Ammon's horn (tissue), 1 donor: ENCODE measurements at places on chromosomes 13 and 19.

DNA sequence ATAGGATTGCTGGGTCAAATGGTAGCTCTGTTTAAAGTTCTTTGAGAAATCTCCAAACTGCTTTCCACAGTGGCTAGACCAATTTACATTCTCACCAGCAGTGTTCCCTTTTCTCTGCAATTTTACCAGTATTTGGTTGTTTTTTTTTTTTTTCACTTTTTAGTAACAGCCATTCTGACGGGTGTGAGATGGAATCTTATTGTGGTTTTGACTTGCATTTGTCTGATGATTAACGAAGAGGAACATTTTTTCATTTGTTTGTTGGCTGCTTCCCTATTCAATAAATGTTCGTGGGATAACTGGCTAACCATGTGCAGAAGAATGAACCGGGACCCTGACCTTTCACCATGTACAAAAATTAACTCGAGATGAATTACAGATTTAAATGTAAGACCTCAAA lies 31.2 kb downstream of the CYP4F2 start:
- DNase-seq, result no peak

- peak; percentile 8 for DNase-seq
Measured at GRCh38 chr13:99085808-99086266, 108.0 kb upstream of the DOCK9 start.

DNA sequence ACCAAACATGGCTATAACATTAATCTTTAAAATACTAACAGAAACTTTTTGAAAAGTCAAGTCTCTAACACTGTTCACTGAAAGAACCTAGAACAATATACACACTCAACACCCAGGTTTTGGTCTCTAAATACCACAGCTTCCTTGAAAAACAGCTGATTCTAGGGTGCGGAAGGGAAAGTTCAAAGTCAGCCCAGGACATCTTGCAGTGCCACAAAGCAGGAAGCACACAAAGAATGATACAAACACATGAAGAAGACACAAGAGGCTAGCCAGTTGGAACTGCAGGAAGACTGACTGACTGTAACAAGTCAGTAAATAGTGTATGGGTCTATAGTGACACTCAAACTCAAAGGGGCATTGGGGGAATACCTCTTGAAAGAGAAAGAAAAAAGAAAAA lies 4.6 kb downstream of the DEDD2 start:
- DNase-seq, result no peak

DNA sequence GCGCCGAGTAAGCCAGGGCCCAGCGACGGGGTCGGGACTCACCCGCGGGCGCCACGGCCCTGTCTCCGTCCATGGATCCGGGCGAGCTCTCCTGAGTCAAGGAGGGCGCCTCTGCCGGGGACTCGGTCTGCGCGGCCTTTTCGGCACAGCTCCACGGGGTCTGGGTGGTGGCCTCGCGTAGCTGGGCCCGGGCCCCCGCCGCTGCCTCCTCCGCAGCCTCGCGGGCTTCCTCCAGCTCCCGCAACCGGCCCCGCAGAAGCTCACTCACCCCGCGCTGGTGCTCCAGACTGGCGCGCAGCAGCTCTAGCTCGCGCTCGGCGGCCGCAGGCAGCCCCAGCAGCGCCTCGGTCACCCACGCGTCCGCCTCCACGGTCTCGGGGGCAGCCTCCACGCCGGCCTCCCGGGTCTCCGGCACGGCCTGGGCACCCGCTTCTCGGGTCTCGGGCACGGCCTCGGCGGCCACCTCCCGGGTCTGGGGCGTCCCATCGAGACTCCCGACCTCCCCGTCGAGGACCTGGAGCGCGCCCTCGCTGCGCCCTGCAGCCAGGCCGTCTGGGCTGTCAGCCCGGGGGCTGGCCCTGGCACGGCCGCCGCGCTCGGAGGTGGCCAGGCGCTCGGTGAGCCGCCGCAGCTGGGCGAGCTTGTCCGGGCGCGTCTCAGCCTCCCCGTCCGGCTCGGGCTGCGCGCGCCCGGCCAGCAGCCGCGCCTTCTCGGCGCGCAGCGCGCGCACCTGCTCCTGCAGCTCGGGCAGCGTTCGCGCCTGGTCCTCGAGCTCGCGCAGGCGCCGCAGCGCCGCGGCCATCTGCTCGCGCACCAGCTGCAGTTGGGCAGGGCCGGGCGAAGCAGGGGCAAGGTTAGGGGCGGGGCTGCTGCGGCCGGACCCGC lies 8.4 kb downstream of the KANK3 start:
- no peak for DNase-seq

- no peak for DNase-seq
Measured at GRCh38 chr13:106052200-106052767, 483.2 kb downstream of the EFNB2 start.

GRCh38 chr13:30422054-30422839 lies at the start of gene UBE2L5:
Gene UBE2L5, plus strand, starts transcription at chr13:30422493. Its CDS starts 5,498 bp downstream, at chr13:30427991.
- DNase-seq, result peak; percentile 83

DNA sequence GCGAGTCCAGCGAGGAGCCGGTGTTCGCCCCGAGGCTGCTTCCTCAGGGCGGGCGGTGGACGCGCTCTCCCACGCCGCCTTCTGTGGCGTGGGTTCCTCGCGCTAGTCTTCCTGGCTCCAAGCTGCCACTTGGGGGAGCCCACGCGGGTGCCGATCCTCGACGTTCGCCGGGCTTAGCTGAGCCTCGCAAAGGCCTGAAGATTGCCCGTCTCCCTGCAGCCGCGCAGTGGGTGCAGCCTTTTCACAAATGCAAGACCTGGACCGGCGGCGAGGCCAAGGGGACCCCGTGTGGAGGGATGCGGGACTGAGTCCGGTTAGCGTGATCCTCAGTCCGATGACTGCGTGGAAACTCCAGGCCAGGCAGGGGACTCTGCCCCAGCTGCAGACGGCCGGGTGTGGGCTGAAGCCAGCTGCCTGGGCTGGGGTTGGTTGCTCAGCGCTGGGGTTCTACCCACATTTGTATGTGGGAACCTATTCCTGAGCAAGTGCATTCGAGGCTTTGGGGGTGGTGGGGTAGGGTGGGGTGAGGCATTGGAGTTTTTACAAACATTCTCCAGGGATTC lies 16.6 kb upstream of the LRP3 start:
- DNase-seq, result no peak

- DNase-seq, result peak; percentile 5
Measured at GRCh38 chr19:19866611-19867248, 1.0 kb downstream of the ZNF253 start.

- DNase-seq, result no peak
Measured at GRCh38 chr19:52648336-52649016, 10.3 kb upstream of the ZNF83 start.

DNA sequence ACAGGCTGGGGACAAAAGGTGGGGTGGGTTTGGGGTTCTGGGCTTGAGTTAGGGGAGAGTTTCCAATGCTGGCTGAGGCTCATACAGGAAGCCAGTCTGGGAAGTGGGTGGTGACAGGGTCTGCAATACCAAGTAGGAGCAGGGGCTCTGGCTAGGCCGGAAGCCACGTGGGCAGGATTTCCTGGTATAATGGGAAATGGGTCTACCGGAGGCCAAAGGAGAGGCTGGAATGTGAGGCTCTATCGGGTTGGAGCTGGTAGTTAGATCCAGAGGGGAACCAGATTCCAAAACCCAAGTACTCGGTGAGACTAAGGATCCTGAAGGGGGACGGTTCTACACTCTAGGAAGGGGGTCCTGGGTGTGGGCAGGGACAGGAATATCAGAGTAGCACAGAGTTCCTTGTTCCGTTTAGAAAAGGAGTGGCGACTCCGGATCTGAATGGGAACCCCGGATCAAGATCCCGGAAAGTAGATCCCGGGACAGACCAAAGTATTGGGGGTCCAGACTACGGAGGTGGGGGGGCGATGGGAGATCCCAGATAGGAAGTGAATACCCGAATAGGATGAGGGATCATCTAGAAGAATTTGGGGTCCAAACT lies 802 bp downstream of the CDC37 start:
- no peak for DNase-seq

DNA sequence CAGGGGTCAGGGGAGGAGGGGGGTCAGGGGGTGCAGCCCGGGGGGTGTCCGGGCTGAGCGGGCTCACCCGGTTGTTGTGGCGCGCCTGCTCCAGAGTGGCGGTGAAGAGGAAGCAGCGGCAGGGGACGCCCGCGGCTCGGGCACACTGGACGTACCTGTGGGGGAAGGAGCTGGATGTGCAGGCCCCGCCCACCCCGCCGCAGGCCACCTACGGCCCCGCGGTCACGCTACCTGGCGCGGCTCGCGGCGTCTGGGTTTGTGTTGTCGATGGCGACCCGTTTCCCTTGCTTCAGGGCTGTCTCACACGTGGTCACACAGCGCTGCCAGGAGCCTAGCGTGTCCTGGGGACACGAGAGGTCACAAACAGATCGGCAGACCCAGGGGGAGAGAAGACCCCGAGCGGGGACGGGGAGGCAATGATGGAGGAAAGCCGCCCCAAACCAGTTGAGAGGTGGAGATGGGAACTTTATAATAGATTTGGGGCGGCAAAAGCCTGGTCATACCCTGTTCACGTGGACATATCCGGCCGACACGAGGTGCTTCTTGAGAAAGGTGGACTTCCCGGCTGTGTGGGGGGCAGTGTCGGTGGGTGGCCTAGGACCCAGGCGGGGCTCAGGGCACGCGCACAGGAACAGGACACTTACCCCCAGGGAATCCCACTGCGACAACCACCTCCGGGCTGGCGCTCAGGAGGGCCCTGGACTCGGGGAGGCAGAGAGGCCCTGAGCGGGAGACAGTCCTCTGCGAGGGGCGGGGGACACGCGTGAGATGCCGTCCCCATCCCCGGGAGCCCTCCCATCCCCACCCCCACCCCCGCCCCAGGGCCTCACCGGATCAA lies 5.6 kb downstream of the PNKP start:
- no peak for DNase-seq

DNA sequence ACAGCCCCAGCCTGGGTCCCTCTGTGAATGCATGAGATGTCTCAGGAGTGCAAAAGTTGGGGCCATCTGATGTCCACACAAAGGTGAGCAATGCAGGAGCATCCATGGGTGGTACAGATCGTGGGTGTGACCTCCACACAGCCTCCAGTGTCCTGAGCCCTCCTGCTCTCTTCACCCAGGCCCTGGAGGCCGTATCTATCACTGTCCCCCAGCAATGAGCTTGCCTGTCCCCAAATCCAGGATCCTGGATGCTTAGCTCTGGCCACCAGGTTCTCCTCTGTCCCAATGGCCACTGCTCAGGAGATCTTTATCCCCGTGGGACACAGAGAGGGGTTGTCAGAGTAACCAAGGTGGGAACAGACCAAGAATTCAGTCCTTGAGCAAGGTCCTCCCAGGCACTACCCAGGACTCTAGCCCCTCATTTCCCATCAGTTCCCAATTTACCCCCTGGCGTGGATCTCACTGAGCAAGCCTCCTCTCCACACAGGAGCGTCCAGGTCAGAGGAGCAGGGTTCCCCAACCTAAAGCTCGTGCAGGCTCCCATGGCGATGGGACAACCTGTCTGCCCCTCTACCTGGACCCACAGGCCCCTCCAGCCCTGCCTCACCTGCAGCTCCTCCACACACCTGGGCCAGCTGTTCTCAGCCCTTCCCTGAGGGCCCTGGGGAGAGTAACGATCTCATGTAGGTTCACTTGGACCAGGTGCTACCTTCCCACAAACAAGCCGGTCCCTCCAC lies 11.3 kb downstream of the CEACAM21 start:
- DNase-seq, result no peak

DNA sequence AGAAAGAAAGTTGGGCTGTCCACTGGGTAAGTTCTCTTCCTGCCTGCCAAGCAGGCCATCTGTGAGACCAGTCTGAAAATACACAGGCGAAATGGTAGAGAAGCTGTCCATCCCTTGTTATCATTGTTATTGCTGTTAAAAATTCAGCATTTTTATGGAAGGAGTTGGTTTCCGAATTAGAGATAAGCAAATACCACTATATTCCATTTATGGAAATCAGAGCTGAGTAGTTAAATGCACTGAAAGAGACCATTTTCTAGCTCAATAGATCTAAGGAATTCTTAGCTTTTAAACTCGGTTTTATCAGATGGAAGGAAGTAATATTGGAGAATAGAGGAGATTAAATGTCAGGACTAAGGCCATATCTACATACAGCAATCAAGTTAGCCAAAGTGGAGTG lies 40.7 kb downstream of the MZT1 start:
- no peak for DNase-seq

DNA sequence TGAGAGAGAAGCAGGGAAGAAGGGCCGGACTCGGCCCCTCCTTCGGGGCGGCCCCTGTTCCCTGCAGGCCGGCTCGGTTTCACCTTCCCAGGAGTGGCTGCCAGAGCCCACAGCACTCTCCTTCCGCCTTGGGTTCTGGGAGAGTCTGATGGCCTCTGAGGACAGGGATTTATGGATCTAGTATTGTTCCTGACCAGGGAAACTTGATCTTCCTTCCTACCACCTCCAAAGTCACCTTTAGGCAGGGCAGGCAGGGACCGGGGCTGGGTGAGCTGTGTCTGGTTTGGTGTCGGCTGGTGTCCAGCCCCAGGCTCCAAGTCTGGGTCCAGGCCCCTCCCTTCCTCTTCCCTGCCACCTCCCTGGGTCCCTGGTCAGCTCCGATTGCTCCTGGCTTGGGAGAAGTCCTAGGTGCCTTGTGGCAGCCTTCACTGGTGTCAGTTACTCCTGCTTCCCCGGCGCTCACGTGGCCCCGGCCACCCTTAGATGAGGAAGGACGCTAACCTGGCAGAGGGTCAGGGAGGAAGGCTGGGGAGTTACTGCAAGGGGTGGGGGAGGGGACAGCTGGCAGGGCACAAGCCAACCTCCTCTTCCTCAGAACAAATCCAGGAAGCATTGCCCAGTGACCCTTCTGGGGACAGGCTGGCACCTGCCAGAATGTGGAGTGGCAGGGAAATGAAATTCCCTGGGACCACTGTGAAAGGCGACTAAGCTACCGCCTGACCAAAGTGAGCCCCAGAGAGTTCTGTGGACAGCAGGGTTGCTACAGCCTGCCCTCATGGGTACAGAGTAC lies 18.8 kb downstream of the RFX1 start:
- peak; percentile 82 for DNase-seq

- DNase-seq, result no peak
Measured at GRCh38 chr13:100797921-100798320, 123.3 kb upstream of the TMTC4 start.

DNA sequence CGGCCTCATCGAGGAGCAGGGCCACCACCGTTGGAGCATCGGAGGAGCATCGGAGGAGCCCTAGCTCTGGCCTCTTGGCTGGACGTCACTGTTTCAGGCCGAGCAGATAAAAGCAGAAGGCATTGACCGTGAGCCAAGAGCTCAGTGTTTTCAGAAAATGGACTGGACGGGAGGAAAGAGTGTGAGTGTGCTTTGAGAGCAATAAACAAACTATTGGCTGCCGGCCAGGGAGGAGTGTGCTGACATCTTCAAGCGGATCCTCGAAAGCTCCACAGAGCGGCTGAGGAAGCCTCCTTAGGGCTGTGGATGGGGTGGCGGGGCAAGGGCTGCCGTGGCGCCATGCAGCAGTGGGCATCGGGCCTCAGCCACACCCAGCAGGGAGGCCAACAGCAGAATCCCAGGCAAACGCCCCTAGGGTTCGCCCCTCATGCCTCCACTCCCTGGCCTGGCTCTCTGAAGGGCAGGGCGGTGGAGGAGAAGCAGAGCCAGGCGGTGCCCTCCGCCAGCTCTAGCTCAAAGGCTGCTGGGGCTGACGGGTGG lies 41.8 kb downstream of the IRS2 start:
- DNase-seq, result peak; percentile 54

- peak; percentile 74 for DNase-seq
Measured at GRCh38 chr19:8484331-8484894, 18.0 kb downstream of the PRAM1 start.

GRCh38 chr13:73870036-73870741 lies 264.0 kb downstream of the KLF12 start:
- no peak for DNase-seq
